Epithelial cell of prostate (primary cell): ENCODE measurements at places on chromosomes 1 and 21.

DNA sequence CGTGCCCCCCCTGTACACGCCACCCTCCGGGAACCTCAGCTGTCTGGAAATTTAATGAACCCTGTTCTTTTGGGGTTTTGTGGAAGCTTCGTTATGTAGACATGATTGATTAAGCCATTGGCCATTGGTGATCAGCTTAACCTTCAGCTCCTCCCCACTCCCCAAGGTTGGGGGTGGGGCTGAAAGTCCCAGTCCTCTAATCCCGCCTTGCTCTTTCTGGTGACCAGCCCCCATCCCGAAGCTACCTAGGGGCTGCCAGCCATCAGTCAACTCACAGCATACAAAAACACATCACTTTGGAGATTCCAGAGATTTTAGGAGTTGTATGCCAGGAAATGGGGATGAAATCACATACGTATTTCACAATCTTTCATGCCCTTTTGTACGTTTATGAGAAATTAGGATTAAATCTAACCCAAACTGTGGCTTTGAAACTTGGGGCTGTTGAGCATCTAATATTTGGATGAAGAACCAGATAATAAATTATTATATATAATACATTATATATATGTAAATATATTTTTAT, 52.3 kb downstream of the BACE2 start:
- DNase-seq = no peak

DNA sequence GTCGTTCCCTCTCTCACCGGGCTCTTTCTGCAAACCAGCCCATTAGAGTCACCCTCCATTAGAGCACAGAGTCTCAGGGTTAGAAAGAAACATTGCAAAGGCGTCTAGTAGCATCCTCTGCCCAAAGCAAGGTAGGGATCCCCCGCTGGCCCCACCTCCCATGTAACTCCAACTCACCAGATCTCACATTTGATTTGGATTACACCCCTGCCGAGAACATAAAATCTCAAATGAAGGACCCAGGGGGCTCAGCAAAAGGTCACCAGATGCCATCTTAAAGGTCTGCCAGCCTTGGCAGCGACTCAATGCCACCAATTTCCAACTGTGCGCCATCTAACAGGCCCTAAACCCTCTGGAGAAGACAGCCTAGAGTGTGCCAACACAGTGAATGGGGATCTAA, 14.1 kb downstream of the C1orf87 start:
- DNase-seq = no peak

DNA sequence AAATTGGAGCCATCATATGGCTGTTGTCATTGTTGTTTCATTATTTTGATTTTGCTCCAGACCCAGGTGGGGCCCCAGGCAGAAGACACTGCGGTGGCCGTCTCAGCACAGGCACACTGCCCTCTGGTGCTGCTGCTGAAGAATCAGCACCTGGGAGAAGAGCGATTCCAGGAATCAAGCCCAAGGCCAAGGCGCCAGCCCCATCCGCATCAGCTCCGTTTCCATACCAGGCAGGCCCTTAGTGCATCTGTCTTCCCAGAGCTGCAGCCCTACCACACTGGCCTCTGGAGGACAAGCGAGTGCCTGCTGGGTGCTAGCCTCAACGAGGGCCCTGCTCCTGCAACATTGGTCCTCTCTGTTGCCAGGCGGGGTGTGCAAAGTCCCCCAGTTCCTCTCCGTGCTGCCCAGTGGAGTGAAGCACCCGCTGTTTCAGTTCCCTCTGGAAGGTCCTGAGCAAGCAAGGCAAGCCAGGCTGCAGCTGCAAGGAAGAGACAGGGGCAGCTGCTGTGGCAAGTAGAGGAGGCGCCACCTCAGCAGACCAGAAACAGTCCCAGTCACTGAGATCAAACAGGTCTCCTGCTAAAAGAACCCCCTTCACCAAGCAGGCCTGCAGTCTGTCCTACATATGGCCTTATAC, 5.2 kb downstream of the GRIK3 start:
- DNase-seq = no peak

DNA sequence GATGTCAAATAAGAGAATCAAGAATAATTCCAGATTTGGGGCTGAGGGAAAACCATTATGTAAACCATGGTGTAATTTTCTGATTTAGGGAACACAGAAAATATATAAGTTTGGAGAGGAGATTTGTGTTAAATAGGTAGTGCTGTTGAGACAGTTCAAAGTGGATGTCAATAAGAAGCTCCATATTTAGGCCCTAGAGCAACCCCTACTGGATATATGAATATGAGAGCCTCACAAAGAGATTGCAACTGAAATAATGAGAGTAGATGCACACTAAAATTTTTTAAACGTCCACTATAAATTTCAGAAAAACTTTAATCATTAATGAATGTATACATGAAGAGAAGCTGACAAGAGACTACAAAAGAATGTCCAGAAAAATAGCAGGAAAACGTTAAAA, 1447.8 kb upstream of the PRMT6 start:
- no peak for DNase-seq

GRCh38 chr21:24955275-24955961, 651.9 kb downstream of the MRPL39 start:
- no peak for DNase-seq

GRCh38 chr1:230818367-230818766, 50.0 kb downstream of the C1orf198 start:
- DNase-seq = no peak

DNA sequence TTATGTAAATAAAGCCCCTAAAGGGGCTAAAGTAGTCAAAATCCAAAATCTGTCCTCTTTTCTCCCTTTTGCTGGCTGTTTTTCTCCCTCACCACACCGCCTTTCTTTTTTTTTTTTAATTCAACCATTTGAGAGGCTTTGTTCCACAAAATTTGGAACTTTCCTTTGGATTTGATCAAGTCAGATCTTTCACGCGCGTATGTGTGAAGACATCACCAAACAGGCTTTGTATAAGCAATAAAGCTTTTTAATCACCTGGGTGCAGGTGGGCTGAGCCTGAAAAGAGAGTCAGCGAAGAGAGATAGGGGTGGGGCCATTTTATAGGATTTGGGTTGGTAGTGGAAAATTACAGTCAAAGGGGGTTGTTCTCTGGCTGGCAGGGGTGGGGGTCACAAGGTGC, 5.3 kb upstream of the HPDL start:
- no peak for DNase-seq

DNA sequence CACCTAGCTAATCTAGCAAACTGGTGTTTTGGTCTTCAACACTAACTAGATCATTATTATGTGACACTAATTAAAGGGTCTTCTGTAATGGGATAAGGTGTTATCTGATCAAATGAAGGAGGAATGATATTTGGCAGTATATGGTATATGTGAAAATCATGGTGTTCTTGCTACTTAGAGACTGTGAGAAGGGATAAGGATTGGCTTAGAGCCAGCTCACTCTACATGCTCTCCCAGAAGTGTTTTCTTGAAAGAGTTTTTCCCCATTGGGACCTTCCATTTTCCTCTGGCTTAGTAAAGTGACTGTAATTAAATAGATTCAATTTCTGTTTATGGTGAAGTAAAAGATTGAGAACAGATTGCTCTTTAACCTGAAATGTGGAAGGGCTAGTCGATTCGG, 71.2 kb upstream of the RGL1 start:
- no peak for DNase-seq

GRCh38 chr1:152983743-152984142, at the start of gene SPRR1A:
SPRR1A (plus strand) TSS chr1:152984081; CDS start chr1:152985231, 1,150 bp downstream.
- DNase-seq = peak; percentile 43

GRCh38 chr1:246527402-246528088, 20.5 kb upstream of the SMYD3 start:
- no peak for DNase-seq

- no peak for DNase-seq
Observed at GRCh38 chr1:108106775-108107174, 93.4 kb downstream of the SLC25A24 start.

DNA sequence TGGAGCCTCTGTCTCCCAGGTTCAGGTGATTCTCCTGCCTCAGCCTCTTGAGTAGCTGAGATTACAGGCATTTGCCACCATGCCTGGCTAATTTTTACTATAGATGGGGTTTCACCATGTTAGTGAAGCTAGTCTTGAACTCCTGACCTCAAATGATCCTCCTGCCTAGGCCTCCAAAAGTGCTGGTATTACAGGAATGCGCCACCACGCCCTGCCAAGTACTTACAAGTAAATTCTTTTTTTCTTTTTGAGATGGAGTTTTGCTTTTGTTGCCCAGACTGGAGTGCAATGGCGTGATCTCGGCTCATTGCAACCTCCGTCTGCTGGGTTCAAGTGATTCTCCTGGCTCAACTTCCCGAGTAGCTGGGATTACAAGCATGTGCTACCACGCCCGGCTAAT, 42.5 kb downstream of the RPRD2 start:
- no peak for DNase-seq

GRCh38 chr1:46687921-46688509, 16.4 kb downstream of the TEX38 start:
- DNase-seq = no peak

DNA sequence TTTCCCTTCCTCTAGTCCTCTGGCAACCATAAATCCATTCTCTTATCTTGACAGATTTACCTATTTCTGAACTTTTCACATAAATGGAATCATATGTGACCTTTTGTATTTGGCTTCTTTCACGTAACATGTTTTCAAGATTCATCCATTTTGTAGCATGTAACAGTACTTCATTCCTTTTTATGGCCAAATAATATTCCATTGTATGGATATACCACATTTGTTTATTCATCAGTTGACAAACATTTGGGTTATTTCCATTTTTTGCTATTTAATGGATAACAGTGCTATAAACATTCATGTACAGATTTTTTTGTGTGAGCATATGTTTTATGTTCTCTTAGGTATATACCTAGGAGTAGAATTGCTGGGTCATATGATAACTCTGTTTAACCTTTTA, 54.0 kb downstream of the RPAP2 start:
- no peak for DNase-seq

GRCh38 chr1:94038511-94038910, 82.4 kb downstream of the ABCA4 start:
- no peak for DNase-seq

DNA sequence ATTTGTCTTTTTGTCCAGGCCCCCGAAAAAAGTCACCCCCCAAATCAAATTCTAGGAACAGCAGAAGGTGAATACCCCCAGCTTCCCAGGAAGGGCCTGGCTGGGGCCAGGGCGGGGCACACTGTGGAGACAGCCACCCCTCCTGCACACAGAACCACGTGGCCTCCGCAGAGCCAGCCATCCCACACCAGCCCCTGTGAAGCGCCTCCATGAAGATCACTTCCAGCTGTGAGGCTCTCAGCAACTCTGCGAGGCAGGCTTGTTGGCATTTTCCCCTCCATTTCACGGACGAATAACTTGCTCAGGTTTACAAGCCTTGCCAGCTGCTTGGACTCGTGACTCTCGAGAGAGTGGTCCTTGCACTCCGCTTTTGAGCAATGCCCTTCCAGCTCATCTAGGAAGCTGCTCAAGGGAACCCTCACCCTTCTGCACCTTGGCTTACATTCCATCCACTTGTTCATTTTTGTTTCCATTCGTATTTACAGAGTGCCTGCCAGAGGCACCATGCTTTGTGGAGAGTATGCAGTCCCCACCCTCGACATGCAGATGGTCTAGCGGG, 48.2 kb downstream of the SYT6 start:
- no peak for DNase-seq

GRCh38 chr1:115826628-115827027, 14.3 kb downstream of the NHLH2 start:
- no peak for DNase-seq

DNA sequence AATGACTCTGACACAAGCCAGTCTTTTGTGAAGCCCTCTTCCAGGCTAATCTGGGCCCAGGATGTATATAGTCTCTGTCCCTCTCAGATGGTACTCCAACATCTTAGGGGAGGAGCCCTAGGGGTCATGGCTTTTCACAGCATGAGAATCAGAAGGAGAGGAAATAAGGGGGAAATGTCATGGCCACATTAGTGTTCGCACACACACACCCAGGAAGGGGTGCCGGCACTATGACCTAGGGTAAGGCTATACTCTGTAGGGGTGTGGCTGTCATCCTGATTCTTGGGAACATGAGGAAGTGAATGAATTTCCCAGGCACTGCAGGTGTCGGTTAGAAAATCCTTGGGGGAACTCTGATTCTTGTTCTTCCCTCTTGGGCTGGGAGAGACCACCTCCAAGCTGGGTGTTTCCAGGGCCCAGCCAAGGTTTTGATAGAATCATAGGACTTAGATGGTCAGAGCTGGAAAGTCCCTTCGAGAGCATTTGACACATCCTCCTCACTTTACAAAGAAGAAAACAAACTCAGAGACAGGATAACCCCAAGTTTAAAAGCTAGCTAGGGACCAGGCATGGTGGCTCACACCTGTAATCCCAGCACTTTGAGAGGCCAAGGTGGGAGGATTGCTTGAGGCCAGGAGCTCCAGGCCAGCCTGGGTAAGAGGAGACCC, 22.0 kb downstream of the GFI1 start:
- no peak for DNase-seq

DNA sequence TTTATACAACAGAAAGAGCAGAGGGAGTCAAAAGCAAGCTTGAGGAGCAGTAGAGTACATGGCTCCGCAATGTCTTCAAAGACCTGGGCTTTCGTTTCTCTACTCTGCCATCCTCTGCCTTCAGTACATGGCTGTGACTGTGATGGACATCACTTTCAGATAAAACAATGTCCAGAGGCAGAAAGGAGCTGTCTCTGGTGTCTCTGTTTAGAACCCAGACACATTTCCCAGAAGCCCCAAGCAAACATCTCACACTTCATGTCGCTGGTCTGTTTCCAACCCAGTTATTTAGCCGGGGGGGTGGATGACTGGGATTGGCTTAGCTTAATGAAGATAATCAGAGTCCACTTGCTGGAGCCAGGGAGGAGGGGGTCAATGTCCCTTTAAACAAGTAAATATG, 25.6 kb downstream of the SGIP1 start:
- DNase-seq = no peak

DNA sequence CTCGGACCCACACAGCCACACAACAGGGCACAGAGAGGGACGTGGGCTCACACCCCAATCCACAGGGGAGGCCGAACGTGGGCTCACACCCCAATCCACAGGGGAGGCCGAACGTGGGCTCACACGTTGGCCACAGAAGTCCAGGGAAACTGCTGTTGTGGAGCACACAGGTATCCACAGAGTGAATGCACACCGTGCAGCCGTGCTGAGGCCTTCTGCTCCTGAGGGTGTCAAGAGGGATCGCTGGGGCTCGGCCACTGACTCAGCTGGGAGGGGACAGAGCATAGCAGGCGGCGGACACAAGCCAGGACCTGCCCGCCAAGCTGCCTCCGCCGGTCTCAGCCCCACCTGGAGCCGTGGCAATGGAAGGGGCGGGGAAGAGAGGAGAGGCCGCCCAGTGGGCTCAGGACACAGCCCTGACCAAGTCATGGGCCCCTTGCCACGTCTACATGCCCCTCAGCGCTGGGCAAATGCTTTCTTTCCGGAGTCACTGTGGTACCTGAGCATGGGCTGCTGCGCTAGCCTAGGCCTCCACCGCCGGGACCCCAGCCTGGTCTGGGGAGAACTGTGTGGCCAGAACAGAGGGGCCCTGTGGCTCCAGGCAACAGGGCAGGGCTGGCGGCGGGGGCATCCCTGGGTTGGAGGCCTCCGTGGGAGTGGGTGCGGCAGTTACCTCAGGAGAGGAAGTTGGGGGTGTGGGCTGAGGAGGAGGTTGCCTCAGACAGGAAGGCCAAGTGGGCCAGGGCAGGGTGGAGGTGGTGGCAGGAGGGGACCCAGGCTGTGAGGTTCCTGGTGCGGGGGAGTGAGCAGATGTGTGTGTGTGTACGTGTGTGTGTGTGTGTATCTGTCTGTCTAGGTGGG, 1.2 kb downstream of the SYTL1 start:
- peak; percentile 87 for DNase-seq
